Stimulated activated CD8-positive, alpha-beta memory T cell treated with anti-CD3 and anti-CD28 coated beads, Interleukin-2, amount 100 ng/mL, for 1 hour (primary cell): ENCODE measurements at places on chromosomes 12 and 14.

GRCh38 chr12:76927170-76927784 is 48.5 kb upstream of the CSRP2 start:
- no peak for DNase-seq

- DNase-seq, result no peak
Measured at GRCh38 chr14:95515080-95515489, 1.4 kb downstream of the SYNE3 start.

DNA sequence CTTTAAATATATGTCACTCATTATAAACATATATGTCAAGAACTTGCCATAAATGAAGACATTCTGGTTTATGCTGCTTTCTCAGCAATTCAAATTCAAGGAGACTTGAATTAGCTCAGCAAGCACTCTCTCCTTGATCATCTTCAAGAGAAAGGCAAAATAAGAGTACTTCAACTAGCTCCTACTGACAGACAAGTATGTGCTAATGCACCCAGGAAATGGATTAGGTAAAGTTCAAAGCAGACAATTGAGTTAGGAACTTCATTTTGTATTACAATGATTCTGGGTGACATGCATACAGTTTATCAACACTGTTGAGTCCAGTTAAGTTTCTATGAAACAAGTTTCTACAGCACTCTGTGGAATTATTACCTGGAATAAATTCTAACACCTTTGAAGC is 455.9 kb upstream of the USP15 start:
- DNase-seq, result no peak

DNA sequence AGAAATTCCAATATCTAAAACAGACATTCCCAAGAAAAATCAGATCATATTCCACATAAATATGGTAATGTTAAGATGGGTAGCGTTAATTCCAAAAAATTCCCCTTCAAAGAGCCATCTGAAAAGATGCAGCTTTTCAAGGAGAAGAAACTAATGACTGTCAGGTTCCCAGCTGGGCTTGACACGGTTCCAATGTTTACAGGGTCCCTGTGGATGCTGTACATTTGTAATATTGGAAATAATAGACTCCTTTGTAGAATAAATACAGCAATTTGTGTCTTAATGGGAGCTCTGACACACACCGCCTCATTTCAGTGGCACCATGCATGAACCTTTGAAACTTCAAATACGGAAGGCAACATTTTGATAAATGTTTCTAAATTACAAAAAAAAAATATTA is 140.6 kb downstream of the ITPR2 start:
- no peak for DNase-seq

DNA sequence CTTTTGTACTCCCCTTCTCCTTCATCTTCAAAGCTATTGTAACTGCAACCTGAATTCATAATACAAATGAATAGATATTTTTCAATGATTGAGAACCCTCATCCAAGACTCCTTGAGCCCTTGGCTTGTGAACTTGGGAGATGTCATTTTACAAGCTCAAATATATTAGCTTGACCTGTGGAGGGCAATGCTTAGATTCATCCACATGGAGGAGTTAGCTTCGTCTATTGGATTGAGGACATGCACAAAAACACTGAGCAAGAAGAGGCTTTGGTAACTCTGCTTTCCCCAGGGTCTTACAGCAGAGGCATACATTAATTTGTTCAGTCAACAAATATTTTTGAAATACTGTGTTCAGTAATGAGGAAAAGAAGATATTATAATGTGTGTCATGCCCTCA is 101.1 kb downstream of the OTOGL start:
- no peak for DNase-seq

GRCh38 chr12:75444429-75445136 is 36.0 kb upstream of the GLIPR1 start:
- no peak for DNase-seq

DNA sequence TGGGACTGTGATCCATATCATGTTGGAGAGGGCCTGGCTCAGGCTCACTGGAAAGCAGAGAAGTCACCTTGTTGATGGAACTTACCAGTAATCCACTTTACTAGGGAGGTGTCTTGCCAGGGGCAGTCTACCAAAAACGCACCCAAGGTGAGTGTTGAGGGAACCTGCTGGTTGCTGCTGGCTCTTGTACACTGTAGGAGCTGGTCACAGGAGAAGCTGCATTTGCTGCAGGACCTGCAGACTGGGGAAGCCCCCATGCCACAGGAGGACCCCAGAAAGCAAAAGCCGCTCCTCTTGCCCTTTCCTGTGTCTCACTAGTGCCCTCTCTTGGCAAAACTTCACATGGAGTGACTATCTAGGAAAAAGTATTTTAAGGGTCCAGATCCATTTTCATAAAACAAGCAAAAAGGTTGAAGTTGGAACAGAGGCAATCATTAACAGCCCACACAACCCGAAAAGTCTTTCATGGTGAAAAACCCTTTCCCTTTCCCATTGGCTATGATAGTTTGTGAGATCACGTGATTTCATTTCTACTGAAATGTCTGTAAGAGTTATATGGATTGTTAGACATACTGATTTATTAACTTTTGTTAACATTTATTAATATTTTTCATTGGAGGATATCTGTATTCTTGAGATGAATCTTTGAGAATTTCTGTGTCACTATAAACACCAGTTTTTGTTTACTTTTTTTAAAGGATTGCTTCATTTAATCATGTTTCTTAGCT is 59.2 kb downstream of the RASSF8 start:
- DNase-seq, result no peak

- DNase-seq, result no peak
Measured at GRCh38 chr12:124867401-124867930, 3.8 kb upstream of the SCARB1 start.

DNA sequence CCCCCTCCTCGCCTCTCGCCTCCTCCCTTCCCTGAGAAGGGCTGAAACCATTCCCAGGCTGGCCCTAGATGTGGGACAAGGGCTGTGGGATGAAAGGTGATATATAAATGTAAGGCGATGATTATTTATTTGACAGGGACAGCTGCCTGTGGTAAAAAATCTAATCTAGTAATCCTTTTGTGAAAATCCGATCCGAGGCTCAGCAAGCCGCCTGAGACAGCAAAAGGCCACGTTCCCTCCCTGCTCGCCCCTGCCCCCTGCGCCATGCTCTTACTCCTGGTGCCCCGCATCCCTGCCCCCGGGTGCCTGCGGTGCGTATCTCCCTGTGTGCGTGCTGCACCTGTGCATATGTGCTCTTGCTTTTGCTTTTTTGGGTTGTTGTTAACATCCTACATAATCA is 65.2 kb downstream of the TSPAN9 start:
- DNase-seq, result no peak

- DNase-seq, result no peak
Measured at GRCh38 chr14:72864712-72865365, 29.1 kb downstream of the DPF3 start.

- no peak for DNase-seq
Measured at GRCh38 chr12:100494538-100494937, 20.9 kb downstream of the NR1H4 start.

- DNase-seq, result no peak
Measured at GRCh38 chr12:132133952-132134652, 10.0 kb downstream of the DDX51 start.

DNA sequence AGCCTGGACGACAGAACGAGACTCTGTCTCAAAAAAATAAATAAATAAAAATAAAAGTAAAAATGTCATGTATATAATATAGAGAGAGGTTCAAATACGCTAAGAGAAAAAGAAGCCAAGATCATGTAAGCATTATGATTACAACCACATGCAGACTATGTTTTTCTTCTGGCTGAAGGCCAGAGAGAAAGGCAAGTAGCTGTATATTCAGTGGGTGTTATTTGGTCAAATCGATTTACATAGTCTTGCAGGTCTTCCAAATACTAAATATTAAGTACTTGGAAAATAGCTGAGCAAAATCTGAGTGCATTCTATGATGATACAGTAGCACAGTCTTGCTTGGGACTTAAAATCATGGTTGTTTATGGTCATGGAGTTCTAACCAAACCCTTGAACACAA is 758.0 kb downstream of the DIO2 start:
- DNase-seq, result no peak

DNA sequence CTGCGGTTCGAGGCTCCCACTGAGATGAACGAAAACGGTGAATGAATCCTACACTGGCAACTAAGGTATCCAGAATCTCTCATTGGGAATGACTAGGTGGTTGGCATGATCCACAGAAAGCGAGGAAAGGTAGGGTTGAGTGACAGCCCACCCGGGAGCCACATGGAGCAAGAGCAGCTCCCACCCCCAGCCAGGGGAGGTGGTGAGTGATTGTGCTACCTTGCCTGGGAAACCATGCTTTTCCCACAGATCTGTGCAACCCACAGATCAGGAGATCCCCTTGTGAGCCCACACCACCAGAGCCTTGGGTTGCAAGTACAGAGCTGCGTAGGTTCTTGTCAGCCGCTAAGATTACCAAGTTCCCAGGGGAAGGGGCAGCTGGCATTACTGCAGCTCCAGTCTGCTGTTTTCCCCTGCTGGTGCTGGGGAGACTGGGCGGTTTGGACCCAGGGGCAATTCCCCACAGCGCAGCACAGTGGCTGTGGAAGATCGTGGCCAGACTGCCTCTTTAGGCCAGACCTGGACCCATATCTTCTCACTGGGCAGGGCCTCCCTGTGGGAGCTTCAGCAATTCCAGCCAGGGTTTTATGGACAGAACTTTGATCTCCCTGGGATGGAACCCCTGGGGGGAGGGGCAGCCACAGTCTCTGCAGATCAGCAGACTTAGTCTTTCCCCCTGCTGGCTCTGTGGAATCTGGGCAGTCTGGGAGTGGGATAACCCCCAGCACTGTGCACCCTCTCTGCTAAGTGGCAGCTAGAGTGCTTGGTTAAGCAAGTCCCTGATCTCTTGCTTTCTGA is 44.6 kb upstream of the PPP4R3A start:
- no peak for DNase-seq

- DNase-seq, result no peak
Measured at GRCh38 chr14:54194501-54194900, 202.3 kb upstream of the CDKN3 start.

- no peak for DNase-seq
Measured at GRCh38 chr14:58547649-58548048, 90.1 kb upstream of the DACT1 start.

- no peak for DNase-seq
Measured at GRCh38 chr12:113292091-113292490, 42.8 kb downstream of the SLC8B1 start.

- DNase-seq, result no peak
Measured at GRCh38 chr12:108855284-108856169, 1.9 kb downstream of the SSH1 start.

DNA sequence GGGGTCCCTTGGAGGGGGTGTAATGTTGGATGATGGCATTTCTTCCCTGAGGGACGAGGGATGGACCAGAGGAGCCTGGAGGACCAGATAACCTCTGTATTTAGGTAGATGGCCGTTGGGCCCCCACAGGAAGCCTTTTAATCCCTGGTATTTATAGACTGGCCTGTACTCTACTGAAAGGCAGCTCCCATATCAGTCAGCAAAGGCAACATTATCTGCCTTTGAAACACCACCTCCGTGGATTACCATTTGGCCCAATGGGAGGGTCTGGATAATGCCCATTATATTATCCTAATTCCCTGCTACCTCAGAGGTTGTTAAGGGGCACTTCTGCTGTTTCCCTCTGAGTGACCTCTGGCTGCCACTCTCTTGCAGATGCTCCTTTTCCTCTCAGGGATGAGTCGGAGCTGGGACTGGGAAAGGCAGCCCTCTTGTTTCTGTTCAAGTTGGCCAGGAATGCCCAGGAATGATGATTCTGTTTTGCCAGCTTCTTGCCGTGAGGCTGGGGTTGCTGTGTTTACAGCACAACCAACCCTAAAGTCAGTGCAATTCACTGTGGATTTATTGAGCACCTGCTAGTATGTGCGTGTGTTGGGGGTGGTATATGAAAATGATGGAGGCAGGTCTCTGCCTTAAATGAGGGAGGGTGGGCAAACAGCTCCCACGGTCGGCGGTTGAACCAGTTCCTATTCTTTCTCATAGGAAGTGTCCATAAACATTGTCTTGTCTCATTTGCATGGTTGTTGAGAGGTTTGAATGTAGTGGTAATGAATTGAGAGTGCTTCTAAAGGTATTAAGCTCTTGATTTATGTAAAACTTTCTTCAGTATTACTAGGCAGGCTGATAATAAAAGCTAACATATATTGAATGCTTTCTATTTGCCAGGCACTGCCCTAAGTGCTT is 18.1 kb downstream of the SUSD6 start:
- DNase-seq, result no peak

DNA sequence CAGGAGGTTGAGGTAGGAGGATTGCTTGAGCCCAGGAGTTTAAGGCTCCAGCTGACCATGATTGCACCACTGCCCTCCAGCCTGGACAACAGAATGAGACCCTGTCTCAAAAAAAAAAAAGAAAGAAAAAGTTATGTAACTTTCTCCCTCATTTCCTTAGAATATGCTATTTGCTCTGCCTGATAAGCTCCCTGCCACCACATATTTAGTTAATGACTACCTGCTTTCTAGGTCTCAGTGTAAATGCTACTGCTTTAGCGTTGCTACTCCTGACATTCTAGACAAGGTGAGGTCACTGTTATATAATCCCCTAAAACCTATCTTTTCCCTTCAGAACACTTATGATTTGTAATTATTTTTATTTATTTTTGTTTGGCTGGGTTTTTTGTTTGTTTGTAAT is 86.3 kb upstream of the AMN1 start:
- DNase-seq, result no peak

GRCh38 chr12:116140529-116140928 is 137.0 kb downstream of the MED13L start:
- no peak for DNase-seq

DNA sequence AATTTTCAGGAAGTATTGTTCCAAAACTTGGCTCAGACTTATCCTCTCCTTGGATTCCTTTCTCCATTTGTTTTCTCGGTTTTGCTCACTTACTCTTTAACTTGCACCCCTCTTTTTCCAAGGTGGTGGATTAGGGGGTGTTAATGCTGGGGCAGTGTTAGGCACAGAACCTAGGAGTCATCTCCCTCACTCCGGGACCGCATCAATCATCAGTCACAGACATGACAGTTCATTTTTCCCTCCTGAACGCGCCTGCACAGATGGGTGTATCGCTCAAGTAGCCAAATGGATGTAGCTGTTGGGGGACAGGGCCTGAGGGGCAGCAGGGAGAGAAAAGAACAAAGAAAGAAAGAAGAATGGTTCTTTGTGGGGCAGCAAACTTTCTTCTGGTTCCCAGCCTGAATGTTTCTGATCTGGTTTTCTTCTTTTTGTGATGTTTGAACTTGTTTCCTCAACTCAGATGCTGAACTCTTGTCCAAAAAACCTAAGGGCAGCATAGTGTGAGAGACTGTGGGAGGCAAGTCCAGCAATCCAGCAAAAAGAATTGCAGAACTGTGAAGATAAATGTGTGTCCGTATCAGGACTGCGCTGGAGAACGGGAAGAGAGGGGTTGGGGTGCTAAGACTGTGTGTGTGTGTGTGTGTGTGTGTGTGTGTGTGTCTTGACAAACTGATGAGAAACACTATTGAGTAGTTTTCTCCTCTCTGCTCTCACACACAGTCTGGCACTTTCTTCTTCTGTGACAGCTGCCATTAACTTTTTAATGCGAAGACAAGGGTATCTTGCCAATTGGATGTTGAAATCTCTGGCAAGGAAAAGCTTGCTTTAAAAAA is 131.1 kb downstream of the FBXL14 start:
- no peak for DNase-seq

- no peak for DNase-seq
Measured at GRCh38 chr14:59278111-59278510, 89.6 kb downstream of the DAAM1 start.

- no peak for DNase-seq
Measured at GRCh38 chr14:21244544-21244943, 24.7 kb downstream of the HNRNPC start.
